ENCODE measurements at places on chromosomes 3 and 15. TPM values are rescaled to one million over a fixed set of nuclear protein-coding genes. Genes with fewer than 3 reads are reported as not detected.

Gene PLIN1
- 0.11 TPM for total RNA-seq

Gene PLA1A
- 0.21 TPM for total RNA-seq

Gene DCLK3
- total RNA-seq, result not detected

Gene TM6SF1
- not detected for total RNA-seq
